ENCODE measurements at places on chromosomes 2 and 18.

DNA sequence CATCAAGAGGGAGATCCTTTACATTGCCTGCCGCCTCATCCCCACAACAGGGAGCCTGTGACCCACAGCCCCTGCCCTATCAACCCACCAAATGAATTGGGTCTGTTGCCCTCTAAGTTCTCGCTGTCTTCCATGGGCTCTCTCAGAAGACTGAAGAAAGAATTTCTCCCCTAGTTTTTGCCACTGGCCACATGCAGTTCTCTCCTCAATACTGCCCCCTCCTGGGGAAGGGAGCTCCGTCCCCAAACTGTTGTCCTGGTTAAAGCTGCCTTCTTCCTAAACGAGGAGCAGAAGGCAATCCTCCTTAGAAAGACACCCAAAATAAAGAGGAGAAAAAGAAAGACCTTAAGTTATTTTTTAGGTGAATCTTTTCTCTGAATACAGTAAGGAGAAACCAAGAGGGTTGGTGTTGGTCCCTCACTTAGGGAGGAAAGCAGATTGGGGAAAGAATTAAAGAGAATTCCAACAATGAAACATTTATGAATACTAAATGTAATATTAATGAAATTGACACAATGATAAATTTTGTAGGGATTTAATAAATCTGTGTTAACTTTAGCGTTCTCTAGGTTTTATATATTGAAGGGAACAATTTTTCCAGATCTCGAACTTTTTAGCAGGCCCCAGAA is 31.1 kb upstream of the SATB2 start:
- DNase-seq: no peak

DNA sequence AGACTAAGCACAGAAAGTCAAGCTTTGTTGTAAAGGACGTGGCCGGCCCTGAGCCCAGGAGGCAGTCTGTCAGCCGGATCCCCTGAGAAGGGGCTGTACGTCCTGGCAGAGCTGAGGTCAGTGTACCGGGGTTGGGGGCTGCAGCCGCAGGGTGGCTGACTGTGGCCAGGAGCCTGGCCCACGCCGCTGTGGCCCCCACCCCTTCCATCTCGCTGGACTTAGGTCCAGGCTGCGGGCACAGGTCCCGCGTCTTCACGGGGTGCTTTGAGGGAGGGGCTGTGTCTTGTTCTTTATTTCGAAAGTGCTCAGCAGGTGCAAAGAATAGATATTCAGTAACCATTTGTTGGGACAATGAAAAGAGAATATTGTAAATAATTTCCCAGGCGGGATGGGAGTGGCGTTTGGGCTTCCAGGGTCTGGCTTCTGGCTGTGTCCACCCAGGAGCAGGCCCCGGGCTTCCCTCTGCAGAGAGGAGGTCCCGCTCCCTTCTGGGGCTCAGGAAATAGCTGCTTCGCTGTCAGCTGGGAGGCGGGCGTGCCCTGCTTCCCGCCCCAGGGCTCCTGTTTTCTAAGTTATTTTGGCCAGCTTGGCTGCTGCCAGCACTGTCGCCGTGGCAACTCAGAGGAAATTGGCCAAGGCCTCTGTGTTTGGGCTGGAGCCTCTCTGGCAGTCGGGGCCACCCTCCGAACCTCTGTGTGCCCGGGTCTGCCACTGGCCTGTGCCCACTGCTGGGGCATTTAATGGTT is 7.4 kb downstream of the NFATC1 start:
- no peak for DNase-seq

DNA sequence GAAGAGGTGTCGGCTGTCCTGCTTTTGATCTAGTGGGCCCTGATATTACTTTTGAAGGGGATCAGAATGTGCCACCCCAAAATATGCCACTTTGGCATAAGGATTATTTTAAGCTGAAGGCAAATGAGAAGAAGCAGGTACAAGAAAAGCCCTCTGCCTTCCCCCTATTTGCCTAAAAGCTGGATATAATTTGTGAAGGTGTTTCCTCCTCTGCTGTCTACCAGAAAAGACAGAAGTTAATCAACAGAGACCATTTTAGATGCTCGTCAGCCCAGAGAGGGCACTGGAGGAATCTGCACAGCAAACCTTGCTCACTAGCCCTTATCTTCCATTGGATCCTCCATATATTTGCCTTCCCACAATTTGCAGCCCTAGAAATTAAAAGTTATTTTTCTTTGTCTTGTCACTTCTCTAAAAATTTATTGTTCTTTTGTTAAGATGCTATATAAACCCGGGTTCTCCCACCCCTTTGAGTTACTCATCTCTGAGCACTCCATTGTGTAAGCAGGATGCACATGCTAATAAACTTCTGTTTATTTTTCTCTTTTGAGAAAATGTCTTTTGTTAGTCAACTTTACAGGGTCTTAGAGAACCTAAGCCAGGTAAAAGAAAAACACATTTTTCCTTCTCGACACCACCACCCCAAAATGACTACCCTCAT is 163.2 kb upstream of the SLC1A4 start:
- no peak for DNase-seq

DNA sequence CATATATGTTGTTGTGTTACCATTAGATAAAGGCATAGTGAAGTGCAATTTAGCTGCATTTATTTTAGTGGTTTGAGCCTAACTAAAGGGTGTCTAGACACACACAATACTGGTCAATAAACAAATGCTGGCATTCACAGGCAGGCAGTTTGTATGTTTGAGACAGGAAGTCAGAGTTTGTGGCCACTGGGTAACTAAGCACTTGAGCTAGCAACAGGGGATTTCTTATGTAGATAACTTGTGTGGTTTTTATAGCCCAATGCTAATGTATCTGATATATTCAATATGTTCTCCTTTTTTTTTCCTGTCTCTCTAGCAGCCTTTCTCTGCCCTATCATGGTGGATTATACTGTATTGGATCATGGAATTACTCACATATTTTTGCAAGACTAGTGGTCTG is 38.1 kb downstream of the LRRTM4 start:
- no peak for DNase-seq

- no peak for DNase-seq
Observed at GRCh38 chr2:56382466-56382865, 198.7 kb downstream of the CCDC85A start.

GRCh38 chr2:137961602-137962001 is 2.7 kb upstream of the HNMT start:
- DNase-seq: no peak

GRCh38 chr2:38386377-38386776 is 9.3 kb upstream of the ATL2 start:
- no peak for DNase-seq

DNA sequence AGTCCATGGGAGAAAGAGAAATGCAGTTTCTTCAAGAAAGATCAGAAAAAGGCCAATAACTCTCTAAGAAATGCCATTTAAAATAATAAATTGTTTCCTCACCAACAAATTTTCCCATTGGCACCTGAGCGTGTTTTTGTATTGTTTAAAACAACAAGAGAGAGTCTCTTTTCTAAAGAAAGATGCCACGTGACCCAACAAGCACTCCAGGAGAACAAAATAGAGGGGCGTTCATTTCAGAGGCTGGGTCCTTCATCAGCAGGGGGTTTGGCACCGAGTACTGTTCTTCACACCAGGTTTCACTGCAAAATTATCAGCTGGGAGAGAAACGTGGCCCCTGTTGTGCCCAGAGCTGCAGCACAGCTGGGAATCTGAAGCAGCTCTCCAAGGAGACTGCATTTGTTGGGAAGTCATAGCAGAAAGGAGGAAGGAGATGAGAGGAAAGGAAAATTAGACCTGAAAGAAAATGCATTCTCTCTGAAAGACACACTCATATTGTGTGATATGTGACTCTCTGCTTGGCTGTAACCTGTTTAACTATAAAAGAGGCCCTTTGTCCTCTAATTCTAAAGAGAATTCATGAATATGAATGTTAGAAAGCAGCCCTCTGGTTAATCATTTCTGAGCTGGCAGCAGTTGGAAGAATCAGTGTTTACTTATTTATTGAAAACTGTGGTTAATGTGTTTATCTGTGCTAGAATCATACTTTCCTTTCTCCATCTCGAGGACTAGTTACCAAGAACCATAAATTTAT is 205.3 kb upstream of the CDH20 start:
- no peak for DNase-seq

DNA sequence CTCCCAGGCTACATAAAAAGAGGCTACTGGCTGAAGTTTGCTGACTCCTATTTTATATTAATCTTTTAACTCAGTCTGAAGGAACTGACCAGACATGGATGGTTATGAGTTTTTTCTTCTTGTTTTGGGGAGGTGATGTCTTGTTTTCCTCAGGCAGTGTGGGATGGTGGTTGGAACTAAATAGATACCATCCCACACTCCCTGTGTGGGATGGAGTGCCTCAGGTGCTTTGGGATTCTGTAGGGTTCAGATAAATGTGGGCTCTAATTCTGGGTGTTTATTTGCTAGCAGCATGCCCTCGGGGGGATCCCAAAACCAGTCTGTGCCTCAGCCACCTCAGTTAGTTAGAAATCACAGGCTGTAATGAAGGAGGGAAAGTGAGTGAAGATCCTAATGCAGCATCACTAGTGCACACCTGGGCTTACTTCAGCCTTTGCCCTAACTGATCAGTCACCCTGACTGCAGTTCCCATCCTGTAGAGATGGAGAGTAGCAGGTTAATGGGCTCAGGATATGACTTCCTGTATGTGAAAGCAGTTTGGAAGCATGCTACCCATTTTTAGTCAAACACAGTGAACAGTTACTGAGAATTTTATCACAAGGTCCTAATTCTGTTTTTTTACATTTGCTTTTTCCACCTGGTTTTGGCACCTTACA is 132.2 kb downstream of the SPTBN1 start:
- no peak for DNase-seq

DNA sequence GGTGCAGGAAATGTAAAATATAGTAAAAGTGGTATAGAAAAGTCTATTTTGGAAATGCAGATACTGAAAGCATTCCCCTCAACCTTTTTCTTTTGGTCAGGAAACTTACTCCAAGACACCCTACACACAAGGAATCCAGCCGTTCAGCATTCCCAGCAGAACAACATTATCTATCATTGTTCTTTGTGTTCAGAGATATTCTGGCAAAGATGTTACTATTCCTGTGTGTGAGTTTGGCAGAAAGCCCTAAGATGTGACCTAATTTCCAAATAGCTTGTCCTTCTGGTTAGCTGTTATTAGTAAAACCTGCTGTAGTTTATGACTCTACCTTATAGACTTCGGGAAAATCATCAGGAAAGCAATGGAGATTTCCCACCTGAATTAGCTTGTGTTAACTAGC is 78.1 kb upstream of the PELI1 start:
- no peak for DNase-seq

DNA sequence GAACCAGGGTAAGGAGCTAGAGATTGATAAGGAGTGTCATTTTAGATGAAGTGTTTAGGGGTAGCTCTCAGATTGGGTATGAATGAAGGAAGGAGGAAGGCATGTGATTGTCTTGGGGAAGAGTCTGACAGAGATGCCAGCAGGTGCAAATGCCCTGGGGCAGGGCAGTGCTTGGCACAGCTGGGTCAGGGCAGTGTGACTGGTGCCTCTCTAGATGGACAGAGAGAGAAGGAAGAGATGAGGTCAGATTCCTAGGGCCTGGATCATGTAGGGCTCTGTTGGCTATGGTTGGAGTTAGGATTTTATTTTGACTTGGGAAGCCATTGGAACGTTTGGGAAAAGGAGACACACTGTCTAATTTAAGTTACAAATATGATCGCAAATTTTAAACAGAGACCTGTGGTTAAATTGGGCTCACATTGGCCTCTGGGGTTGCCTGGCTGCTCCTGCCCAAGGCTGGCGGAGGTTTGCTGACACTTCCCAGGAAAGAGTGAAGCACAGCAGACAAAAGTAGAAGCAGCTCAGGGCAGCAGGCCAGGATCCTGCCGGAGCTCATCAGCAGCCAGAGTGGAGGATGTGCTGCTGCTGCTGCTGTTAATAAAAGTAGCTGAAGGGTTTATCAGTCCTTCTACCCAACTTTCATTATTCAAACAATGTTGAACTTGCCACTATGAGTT is 32.7 kb upstream of the FHL2 start:
- no peak for DNase-seq
